Nucleus accumbens (tissue), 56 donors: ENCODE measurements at places on chromosomes 1 and 21.

DNA sequence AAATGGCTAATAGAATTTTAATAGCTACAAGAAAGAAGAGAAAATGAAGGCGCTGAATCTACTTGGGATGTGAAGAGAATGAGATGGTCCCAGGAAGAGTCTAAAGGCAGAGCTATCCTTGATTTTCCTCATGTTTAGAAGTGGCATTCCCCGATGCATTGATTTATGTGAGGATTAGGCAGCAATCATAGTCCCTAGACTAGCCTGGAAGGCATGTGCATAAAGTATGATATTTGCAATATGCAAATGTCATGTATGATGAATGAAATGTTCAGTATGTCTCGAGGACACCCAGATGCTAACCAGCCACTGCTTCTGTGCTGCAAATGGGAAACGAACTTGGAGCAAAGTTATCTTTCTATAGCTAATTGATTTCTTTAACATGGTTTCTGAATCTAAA lies 641.5 kb upstream of the PLXNA2 start:
- DNase-seq, result no peak

DNA sequence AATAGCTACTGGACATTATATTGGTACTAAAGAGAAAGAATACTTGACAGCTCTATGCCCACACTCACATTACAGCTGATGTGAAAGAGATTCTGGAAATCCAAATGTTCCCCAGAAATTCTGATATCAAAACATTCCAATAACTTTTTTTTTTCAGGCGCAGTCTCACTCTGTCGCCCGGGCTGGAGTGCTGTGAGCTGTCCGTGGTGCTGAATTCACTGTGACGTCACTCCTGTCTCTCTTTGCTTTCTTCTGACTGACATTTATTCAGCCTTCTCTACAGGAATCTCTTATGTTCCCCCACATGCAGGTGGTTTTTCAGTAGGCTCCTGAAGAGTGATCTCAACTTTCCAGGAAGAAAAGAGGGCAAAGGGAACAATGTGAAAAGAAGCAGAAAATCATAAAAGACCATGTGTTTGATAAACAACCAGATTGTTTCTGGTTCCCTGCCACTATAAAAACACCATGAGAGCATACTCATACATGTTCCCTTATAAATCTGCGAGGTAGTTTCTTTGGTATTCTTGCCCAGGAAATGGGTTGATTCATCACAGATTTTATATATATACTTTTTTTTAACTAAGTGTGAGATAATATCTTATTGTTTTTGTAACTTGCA lies 6.2 kb downstream of the S100A7A start:
- peak; percentile 10 for DNase-seq

DNA sequence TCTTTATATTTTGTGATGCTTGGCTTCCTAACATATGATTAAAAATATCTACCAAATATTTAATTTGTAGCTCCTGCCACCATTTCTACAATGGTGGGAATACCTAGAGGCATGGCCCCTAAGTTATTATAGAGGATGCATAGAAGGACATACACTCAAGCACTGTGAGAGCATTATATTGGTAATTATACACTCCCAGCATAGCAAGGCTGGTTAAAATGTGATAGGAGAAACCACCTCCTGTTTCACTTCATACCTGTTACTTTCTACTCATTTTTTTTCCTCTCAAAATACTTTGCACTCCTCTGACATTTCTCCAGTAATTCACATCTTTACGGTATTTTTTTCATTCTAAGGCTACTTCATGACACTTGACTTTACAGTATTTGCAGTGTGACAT lies 92.9 kb downstream of the HS2ST1 start:
- DNase-seq, result no peak

DNA sequence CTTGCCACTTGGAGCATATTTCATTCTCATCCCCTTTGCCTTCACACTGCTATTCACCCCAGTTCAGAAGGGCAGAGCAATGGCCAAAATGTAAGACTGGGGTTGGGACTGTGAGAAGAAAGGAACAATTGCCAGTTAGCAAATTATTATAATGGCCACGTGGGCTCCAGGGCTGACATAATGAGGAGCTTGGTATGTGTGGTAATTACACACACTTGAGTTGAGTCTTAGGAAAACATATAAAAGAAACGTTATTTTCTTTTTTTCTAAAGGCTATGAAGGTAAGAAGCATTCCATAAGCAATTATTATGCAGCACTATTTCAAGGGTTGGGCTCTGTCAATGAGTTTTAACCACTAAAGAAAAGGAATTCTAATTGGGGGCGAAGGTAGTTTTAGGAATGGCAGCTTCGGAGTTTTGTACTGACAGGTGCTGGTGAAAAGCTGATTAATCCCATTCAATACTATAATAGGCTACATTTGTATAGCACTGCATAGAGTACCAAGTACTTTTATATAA lies 32.5 kb upstream of the BCL10 start:
- no peak for DNase-seq

- DNase-seq, result no peak
Observed at GRCh38 chr1:9174243-9174642, 45.3 kb upstream of the GPR157 start.

GRCh38 chr1:115062542-115063004 lies 26.7 kb downstream of the TSPAN2 start:
- no peak for DNase-seq

GRCh38 chr1:23283667-23284602 lies 60.1 kb downstream of the HNRNPR start:
- DNase-seq, result no peak

GRCh38 chr1:64112281-64112680 lies 91.1 kb upstream of the UBE2U start:
- DNase-seq, result no peak

- DNase-seq, result no peak
Observed at GRCh38 chr1:23407016-23407630, 17.4 kb downstream of the TCEA3 start.
